Esophagus muscularis mucosa (tissue), 4 donors: ENCODE measurements at places on chromosomes 13 and 19. TPM values are rescaled to one million over a fixed set of nuclear protein-coding genes. Genes with fewer than 3 reads are reported as not detected.
A peak's percentile ranks its signal among the peaks of the same experiment; 100 is the strongest.

DNA sequence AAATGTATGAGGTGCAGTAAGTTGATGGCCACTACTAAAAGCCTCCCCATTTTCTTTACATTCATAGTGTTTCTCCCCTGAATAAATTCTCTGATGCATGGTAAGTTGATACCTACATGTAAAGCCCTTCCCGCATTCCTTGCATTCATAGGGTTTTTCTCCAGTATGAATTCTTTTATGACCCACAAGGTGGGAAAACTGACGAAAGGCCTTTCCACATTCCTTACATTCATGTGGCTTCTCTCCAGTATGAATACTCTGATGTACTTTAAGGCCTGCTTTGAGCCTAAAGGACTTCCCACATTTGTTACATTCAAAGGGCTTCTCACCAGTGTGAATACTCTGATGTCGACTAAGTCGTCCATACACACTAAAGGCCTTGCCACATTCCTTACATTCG, 20.5 kb downstream of the ZNF607 start:
- H3K36me3 ChIP-seq, result peaks cover 37% of the 10 kb centered on the region
- DNase-seq, result no peak
- no peak overlapping the region for H3K27ac ChIP-seq
- H3K4me3 ChIP-seq, result no peak overlapping the region
- H3K4me1 ChIP-seq, result no peaks in the 10 kb centered on the region

DNA sequence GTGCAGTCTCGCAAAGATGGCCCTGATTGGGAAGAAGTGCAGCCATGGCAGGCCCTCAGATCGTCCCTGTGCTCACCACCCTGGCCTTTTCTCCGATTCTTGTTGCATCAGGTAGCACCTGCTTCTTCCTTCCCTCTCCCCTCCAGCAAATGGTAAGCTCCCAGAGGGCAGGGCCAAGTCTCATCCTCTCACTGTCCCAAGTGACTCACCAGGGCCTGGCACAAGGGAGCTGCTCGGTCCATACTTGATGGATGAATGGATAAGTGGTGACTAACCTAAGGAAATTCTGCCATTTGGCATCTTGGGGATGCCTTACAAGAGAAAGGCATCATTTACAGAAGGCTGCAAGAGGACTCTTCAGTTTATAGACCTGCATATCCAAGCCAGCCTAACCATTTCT, 84.9 kb downstream of the ZIC5 start:
- no peak for DNase-seq
- peaks cover 4% of the 10 kb centered on the region for H3K27me3 ChIP-seq
- no peak overlapping the region for H3K4me3 ChIP-seq
- no peak overlapping the region for H3K27ac ChIP-seq

GRCh38 chr19:8608941-8609278, 1.6 kb downstream of the ADAMTS10 start:
- peak overlapping the region; percentile 66 for H3K4me3 ChIP-seq
- peaks cover 16% of the 10 kb centered on the region for H3K36me3 ChIP-seq
- no peak for DNase-seq
- no peaks in the 10 kb centered on the region for H3K27me3 ChIP-seq
- H3K4me1 ChIP-seq, result peaks cover 44% of the 10 kb centered on the region

Gene LILRA2
- total RNA-seq, result 2.5 TPM

Gene TPM4
- total RNA-seq, result 390 TPM

- no peaks in the 10 kb centered on the region for H3K36me3 ChIP-seq
- no peaks in the 10 kb centered on the region for H3K27me3 ChIP-seq
- H3K4me3 ChIP-seq, result peak overlapping the region; percentile 40
- peak overlapping the region; percentile 58 for H3K27ac ChIP-seq
- H3K4me1 ChIP-seq, result peaks cover 33% of the 10 kb centered on the region
Observed at GRCh38 chr13:74062933-74063332, 71.3 kb downstream of the KLF12 start.

Gene FPR3
- 4.0 TPM for total RNA-seq

Gene TMEM147
- total RNA-seq, result 109 TPM

GRCh38 chr19:9952276-9952675, 16.0 kb upstream of the OLFM2 start:
- H3K4me1 ChIP-seq, result peaks cover 5% of the 10 kb centered on the region
- no peak overlapping the region for H3K4me3 ChIP-seq
- H3K27me3 ChIP-seq, result peaks cover 18% of the 10 kb centered on the region
- no peak overlapping the region for H3K27ac ChIP-seq

GRCh38 chr13:67509018-67509417, 278.9 kb upstream of the PCDH9 start:
- H3K27ac ChIP-seq, result no peak overlapping the region
- no peak for DNase-seq
- no peaks in the 10 kb centered on the region for H3K36me3 ChIP-seq
- no peaks in the 10 kb centered on the region for H3K27me3 ChIP-seq
- no peaks in the 10 kb centered on the region for H3K4me1 ChIP-seq

- H3K27me3 ChIP-seq, result no peaks in the 10 kb centered on the region
- H3K36me3 ChIP-seq, result peaks cover 41% of the 10 kb centered on the region
- peaks cover 13% of the 10 kb centered on the region for H3K4me1 ChIP-seq
- H3K27ac ChIP-seq, result no peak overlapping the region
- DNase-seq, result no peak
Observed at GRCh38 chr13:32278426-32278825, 36.7 kb downstream of the ZAR1L start.

DNA sequence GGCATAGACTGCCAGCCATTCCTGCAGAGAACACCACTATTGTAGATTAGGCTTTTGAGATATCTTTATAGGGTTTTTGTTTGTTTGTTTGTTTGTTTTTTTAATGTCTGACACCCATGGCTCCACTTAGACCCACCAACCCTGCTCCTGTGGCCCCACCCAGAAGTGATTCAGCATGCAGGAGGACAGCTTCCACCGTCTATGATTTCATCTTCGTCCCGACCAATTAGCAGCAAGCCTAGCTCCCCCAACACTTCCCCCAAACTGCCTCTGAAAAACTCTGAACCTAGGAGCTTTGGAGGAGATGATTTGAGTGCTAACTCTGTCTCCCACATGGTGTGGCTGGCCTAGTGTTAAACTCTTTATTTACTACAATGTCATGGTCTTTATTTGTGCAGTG, 108.3 kb upstream of the RXFP2 start:
- DNase-seq, result no peak
- no peaks in the 10 kb centered on the region for H3K4me1 ChIP-seq
- no peak overlapping the region for H3K4me3 ChIP-seq
- H3K36me3 ChIP-seq, result no peaks in the 10 kb centered on the region
- H3K27me3 ChIP-seq, result no peaks in the 10 kb centered on the region

DNA sequence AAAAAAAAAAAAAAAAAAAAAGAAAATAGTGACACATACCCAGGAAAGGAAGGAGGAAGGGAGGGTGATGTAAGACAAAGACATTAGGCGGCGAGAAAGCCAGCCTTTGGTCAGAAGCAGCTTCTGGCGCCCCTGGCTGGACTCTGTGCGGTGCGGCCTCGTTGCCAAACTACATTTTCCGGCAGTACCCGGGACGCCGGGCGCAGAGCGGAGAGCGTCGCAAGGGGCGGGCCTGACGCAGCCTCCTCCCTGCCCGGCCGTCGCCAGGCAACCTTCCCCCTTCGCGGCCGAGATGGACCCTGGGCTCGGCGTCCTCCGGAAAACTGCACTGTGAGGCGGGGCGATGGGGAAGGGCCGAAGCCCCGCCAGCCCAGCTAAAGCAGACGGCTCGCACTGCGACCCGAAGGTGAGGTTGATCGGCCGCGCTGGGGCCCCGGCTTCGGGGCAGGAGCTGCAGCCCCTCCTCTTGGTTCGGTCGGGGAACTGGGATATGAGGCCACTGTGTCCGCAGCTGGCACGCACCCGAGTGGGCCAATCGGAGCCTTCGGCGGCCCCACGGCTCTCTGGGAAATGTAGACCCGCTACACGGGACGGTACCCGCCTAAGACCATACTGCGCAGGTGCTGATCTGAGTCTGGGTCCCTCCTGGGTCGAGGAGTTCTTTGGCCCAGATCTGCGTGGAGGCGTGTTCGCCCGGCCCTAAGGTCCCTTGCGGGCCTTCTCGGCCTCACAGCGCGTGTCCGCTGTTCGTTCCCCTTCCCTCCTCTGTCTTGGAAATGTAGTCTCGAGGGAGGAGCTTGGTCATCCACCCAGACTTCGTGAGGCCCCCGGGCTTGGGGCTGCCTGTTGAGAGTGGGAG, 2.3 kb upstream of the MZF1 start:
- peaks cover 52% of the 10 kb centered on the region for H3K4me1 ChIP-seq
- DNase-seq, result peak; percentile 97
- H3K4me3 ChIP-seq, result peak overlapping the region; percentile 83
- peaks cover 10% of the 10 kb centered on the region for H3K36me3 ChIP-seq
- H3K27me3 ChIP-seq, result no peaks in the 10 kb centered on the region

- no peak overlapping the region for H3K27ac ChIP-seq
- H3K27me3 ChIP-seq, result no peaks in the 10 kb centered on the region
- no peaks in the 10 kb centered on the region for H3K4me1 ChIP-seq
- H3K4me3 ChIP-seq, result no peak overlapping the region
Observed at GRCh38 chr19:44677019-44677811, 5.9 kb downstream of the CEACAM19 start.
